ENCODE measurements at places on chromosomes 5 and 9. TPM values are rescaled to one million over a fixed set of nuclear protein-coding genes. Genes with fewer than 3 reads are reported as not detected.

The KCNN2 gene
- not detected for polyA plus RNA-seq

The MEIKIN gene
- not detected for polyA plus RNA-seq

The CYSTM1 gene
- 32.6 TPM for polyA plus RNA-seq

The TAF11L5 gene
- not detected for polyA plus RNA-seq

The SPATA31E1 gene
- not detected for polyA plus RNA-seq

The DNAH5 gene
- polyA plus RNA-seq, result 0.67 TPM

GRCh38 chr5:68248896-68249295 lies 33.3 kb downstream of the PIK3R1 start:
- DNase-seq, result no peak

DNA sequence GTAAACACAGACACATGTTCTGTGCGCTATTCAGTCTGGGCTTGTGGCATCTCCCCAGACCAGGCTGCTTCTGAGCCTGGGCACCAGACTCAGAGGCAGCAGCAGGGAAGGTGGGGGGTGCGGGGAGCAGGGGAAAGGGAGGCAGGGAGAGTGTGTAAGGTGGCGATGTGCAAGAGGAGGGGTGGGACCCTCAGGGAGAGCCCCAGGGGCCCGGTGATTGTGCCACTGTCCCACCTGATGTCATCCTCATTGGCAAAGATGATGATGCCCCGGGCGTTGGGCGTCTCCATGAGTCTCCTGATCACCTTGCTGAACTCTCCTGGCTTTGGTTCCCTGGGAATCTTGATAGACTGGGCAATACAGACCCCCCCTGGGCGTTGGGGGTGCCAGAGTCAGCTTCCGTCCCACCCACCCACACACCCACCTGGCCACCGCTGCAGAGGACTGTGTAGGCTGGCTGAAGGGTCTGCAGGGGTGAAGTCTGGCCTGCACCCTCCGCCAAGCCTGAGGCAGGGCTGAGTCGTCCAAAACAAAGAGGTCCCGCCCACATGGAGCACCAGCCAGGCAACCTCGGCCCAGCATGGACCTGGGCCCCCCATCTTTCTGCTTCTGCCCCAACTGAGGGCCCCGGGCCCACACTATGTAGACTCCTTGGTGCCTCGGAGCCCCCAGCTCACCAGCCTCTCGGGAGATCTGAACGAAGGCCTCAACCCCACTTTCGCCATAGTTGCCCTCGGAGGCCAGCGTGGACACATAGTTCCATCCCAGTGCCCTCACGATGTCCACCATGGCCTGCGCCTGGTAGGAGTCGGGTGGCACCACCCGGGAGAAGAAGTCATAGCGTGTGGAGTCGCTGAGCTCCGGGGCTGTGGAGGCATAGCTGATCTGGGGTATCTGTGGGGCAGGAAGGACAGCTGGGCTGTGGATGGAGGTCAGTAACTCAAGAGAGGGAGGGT lies 3.7 kb downstream of the GRM6 start:
- no peak for DNase-seq

DNA sequence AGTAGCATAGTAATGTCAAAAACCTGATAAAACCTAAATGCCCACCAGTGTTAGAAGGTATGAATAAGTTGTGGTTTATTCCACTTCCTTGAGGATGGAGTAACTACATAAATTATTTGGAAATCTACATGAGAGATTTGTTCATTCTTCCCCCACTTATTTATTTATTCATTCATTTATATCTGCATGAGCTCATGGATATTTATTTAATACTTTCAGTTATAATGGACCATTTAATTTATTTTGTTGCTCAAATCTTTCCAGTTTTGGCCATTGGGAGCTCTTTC lies 223.8 kb upstream of the S1PR3 start:
- no peak for DNase-seq

- DNase-seq, result no peak
These were observed 88.0 kb downstream of the NLN start for GRCh38 chr5:65809817-65810531.

DNA sequence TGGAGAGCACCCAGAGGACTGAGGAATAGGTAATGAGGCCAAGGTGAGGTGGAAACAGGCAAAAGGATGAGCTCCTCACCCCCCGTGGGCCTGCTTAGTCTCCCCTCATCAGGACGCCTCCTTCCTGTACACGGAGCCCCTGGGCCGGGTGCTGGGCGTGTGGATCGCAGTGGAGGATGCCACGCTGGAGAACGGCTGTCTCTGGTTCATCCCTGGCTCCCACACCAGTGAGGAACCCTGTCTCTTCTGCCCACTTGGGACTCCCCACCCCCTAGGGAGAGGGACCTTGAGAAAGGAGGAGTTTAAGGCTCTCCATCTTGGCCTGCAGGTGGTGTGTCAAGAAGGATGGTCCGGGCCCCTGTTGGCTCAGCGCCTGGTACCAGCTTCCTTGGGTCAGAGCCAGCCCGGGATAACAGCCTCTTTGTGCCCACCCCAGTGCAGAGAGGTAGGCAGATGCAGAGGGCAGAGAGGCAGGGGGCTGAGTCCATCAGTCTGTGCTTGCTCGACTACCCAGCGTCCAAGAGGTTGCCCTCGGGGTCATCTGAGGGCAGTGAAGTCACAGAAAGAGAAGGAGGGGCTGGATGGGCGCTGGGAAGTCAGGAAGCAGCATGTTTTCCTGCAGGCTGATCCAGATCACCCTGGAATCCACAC lies 7.0 kb downstream of the DOLK start:
- DNase-seq, result no peak

DNA sequence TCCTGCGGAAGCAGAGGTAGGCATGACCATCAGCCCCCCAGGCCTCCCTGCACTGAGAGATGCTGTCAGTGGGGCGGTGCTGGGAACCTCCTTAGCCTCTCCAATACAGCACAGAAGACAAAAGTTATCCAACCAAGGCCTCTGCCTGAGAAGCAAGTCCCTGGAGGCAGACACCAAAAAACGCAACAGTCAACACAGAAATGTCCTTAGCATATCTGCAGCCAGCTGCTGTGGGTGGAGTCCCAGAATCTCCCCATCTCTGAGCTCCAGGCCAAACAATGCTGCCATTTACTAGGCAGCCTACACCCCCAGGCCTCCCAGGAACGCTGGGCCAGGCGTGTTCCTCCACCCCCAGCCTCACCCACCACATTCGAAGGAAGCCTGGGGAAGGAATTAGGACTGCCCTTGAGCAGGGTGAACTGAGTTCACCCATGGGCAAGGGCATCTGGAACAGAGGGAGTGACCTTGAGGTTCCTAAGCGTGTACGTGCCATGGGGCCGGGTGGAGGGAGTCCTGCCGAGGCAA lies 43.7 kb downstream of the STK10 start:
- peak; percentile 74 for DNase-seq

- no peak for DNase-seq
These were observed 97.5 kb downstream of the MARCHF11 start for GRCh38 chr5:16082053-16082452.

DNA sequence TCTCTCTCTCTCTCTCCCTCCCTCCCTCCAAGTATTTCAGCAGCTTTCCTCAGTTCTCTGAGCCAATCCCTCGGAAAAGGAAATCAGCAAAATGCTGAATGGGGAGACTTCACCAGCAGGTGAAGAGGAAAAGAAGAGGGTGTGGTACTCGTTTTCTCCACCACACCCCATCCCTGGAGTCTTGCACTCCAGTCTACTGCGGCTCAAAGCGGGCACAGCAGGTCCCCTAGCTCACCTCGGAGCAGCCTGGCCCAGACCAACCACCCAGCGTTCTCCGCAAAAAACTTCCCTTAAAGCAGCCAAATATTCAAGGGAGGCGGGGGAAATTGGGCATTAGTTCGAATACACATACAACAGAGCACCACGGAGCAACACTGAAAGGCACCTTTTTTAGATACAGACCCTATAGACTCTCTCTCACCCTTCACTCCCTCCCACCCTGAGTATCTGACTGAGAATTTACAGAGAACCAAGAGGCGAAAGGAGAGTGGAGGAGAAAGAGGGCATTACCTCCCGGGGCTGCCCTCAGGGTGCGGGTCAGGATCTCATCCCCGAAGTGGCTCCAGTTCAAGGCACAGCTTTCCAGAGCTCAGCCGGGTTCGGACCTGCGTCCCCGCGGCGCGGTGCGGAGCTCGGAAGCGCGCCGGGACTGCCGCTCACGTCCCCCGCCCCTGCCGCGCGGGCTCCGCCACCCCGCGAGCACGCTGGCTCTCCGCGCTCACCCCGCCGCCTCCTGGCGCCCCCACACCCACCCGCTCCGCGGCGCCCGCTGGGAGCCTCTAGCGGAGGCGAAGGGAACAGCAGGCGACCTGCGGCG lies 1638.5 kb upstream of the C9orf72 start:
- DNase-seq, result peak; percentile 67

- DNase-seq, result no peak
These were observed 38.6 kb downstream of the RALGPS1 start for GRCh38 chr9:126953041-126953809.

- DNase-seq, result peak; percentile 34
These were observed 598.7 kb upstream of the SGCD start for GRCh38 chr5:155728146-155728856.

GRCh38 chr5:147154809-147155208 lies 80.0 kb upstream of the STK32A start:
- DNase-seq, result no peak

GRCh38 chr9:132947756-132948155 lies 3.3 kb upstream of the TSC1 start:
- no peak for DNase-seq

- DNase-seq, result no peak
These were observed 21.4 kb downstream of the UGCG start for GRCh38 chr9:111917980-111918379.

GRCh38 chr5:168728546-168729211 lies 149.5 kb upstream of the PANK3 start:
- DNase-seq, result no peak

DNA sequence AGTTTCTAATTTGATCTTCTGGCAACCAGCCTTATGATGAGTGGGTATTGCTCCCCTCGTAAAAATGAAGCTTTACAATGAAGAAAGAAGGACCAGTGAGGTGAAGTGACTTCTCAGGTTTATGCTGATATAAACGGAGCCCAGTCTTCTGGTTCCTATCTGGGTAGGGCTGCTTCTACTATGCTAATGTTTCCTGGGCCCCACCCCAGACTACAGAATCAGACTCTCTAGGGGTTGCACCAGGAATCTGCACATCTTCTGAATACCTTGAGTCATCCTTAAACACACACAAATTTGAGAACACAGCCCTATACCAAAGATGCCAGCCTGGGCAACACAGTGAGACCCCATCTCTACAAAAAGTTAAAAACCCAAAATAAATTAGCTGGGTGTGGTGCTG lies 16.2 kb downstream of the BTF3 start:
- no peak for DNase-seq

All from mammary epithelial cell (primary cell).